ENCODE measurements at places on chromosomes 3 and 15. TPM values are rescaled to one million over a fixed set of nuclear protein-coding genes. Genes with fewer than 3 reads are reported as not detected.

- no peak overlapping the region for H3K4me3 ChIP-seq
- no peak overlapping the region for H3K27ac ChIP-seq
Observed at GRCh38 chr15:82146990-82147461, 101.2 kb upstream of the MEX3B start.

Gene AAGAB
- 15.6 TPM for total RNA-seq

Gene SPINK8
- not detected for total RNA-seq

DNA sequence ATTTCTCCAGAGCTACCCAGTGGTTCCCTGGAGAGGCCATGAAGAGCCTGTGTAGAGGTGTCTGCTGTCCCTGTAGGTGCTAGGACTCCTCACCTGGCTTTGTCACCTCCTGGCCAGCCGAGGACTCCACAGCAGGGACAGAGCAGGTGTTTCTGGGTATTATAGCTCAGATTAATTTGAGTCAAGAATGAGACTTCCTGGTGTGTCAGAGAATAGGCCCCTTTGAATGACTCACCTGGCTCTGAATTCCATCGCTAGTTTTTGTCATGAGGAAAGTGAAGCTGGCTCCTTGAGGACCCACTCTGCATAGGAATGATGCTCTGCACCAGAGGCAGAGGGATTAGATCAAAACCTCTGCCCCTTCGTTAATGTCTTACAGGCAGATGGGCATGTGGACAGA is 167.5 kb upstream of the TOPAZ1 start:
- H3K36me3 ChIP-seq = no peaks in the 10 kb centered on the region
- H3K4me1 ChIP-seq = no peaks in the 10 kb centered on the region
- no peak for DNase-seq
- no peak overlapping the region for H3K4me3 ChIP-seq
- no peaks in the 10 kb centered on the region for H3K27me3 ChIP-seq

Gene WHAMM
- 86.4 TPM for total RNA-seq

- DNase-seq = no peak
- H3K4me3 ChIP-seq = no peak overlapping the region
- peaks cover 9% of the 10 kb centered on the region for H3K4me1 ChIP-seq
- H3K36me3 ChIP-seq = no peaks in the 10 kb centered on the region
Observed at GRCh38 chr15:41877631-41878354, 16.1 kb downstream of the SPTBN5 start.

GRCh38 chr3:11370191-11370590 is 98.0 kb downstream of the ATG7 start:
- H3K27ac ChIP-seq = no peak overlapping the region
- DNase-seq = no peak
- no peaks in the 10 kb centered on the region for H3K27me3 ChIP-seq

Gene XCR1
- total RNA-seq = 0.20 TPM

- H3K27ac ChIP-seq = no peak overlapping the region
- H3K4me1 ChIP-seq = no peaks in the 10 kb centered on the region
- no peaks in the 10 kb centered on the region for H3K36me3 ChIP-seq
- DNase-seq = no peak
Observed at GRCh38 chr3:40741729-40742128, 217.0 kb downstream of the ZNF621 start.

DNA sequence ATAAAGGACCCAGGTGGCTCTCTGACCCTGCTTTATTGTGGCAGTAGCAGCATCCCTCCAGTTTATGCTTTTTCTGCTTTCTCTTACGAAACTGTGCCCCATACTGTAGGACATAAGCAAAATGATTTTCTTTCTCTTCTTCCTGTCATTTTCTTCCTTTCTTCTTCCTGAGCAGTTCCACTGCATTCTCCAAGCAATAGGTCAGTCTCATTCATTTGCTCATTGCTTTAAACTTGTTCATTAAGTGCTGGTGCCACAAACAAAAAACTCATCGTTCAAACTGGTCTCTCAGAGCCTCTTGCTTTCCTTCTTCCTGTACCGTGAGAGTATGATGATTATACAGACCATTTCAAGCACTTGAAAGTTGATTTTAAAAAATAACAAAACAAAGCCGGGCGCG is 66.8 kb downstream of the PDE8A start:
- H3K36me3 ChIP-seq = no peaks in the 10 kb centered on the region
- H3K27ac ChIP-seq = no peak overlapping the region
- H3K4me3 ChIP-seq = no peak overlapping the region

Gene ALG3
- total RNA-seq = 13.5 TPM

DNA sequence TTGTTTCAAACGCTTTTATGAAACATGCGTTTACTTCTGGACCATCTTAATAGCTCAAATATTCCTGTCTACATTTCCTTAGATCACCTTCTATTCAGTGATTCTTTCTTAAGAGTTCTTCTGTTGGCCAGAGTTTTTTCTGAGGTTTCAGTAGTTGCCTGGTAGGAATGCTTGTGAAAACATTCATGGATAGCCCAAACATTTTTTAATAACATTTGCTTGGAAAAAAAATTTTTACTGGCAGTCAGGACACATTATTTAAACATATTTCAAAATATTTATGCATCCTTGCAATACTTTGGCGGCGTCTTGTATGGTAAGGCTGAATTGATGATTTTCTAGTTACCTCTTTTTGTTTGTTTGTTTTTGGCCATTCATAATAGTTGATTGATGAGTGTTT is 47.4 kb upstream of the ZBTB20 start:
- H3K27me3 ChIP-seq = no peaks in the 10 kb centered on the region
- no peaks in the 10 kb centered on the region for H3K36me3 ChIP-seq
- no peak overlapping the region for H3K27ac ChIP-seq
- H3K4me3 ChIP-seq = no peak overlapping the region

GRCh38 chr3:141557961-141558706 is 71.3 kb downstream of the RASA2 start:
- H3K4me1 ChIP-seq = peaks cover 6% of the 10 kb centered on the region
- DNase-seq = no peak
- H3K36me3 ChIP-seq = peaks cover 57% of the 10 kb centered on the region
- H3K4me3 ChIP-seq = no peak overlapping the region
- no peak overlapping the region for H3K27ac ChIP-seq
- no peaks in the 10 kb centered on the region for H3K27me3 ChIP-seq

- peaks cover 54% of the 10 kb centered on the region for H3K36me3 ChIP-seq
- H3K4me1 ChIP-seq = peaks cover 53% of the 10 kb centered on the region
- H3K27ac ChIP-seq = no peak overlapping the region
- DNase-seq = no peak
- H3K27me3 ChIP-seq = no peaks in the 10 kb centered on the region
- no peak overlapping the region for H3K4me3 ChIP-seq
Observed at GRCh38 chr15:90270502-90271150, 5.2 kb downstream of the NGRN start.

DNA sequence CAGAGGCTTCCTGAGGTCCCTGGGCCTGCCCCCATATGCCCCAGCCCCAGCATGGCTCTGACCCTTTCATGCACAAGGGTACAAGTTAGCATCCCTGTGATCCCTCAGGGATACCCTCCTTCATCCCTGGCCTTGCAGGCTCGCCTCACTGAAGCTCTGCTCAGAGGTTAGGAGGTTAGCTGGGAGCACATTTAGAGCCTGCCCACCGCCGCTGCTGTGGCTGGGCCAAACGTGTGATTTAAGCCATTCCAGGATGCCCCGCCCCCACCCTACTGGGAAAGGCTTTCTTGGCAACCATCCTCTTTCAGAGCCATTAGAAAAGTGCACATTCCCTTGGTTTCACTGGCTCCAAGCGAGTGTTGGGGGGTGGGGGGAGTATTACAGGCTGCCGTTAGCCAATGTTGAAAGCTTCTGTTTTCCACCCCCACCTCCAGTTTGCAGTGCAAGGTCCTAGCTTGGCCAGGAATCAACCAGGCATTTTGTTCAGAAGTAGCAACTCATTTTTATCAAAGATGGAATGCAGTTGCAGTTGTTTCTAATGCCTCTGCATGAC is 6.3 kb upstream of the HES1 start:
- DNase-seq = no peak
- H3K27me3 ChIP-seq = peaks cover 39% of the 10 kb centered on the region
- no peak overlapping the region for H3K27ac ChIP-seq

DNA sequence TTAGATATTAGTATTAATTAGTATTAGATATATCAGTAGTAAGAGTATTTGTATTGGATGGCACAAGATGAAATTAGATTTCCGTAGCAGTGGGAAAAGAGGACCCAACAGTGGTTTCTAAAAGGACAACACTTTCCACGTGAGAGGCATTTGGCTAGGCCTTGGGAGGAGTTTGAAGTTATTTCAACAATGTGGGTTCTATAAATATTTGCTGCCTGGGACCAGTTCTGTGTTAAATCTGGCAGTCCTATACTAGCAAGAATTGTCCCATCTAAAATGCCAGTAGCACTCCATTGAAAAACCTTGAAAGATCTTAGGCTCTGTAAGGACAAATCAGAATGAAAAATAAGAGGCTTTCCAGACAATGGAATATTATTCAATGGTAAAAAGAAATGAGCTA is 347.1 kb upstream of the DNAJC19 start:
- H3K27me3 ChIP-seq = no peaks in the 10 kb centered on the region
- H3K27ac ChIP-seq = no peak overlapping the region
- no peak for DNase-seq
- no peaks in the 10 kb centered on the region for H3K36me3 ChIP-seq

DNA sequence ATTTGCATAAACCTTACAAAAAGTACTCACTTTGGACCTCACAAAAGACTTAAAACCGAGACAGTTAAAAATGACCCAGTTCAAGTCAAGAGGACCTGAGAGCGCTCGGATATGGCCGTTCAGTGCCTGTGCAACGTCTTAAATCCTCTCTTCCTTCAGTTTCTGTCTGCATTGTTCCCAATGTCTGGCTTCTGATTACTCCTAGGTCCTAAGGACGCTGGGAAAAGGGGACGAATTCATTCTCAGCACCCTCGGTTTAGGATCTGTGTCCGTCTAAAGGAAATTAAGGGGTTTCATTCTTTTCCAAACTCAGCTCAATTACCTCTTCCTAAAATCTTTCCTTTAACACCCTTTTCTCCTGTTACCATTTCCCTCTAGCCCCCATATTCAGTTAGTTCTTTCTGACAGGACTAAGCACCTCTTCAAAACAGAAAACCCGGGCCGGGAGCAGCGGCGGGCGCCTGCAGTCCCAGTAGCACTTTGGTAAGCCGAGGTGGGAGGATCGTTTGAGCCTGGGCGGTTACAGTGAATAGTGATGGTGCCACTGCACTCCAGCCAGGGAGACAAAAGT is 970 bp downstream of the DPPA4 start:
- peaks cover 16% of the 10 kb centered on the region for H3K27me3 ChIP-seq
- no peak overlapping the region for H3K27ac ChIP-seq
- peak; percentile 7 for DNase-seq
- no peaks in the 10 kb centered on the region for H3K36me3 ChIP-seq
- peak overlapping the region; percentile 24 for H3K4me3 ChIP-seq
- H3K4me1 ChIP-seq = no peaks in the 10 kb centered on the region

Gene CCDC39
- not detected for total RNA-seq

Gene INKA1
- 0.85 TPM for total RNA-seq

DNA sequence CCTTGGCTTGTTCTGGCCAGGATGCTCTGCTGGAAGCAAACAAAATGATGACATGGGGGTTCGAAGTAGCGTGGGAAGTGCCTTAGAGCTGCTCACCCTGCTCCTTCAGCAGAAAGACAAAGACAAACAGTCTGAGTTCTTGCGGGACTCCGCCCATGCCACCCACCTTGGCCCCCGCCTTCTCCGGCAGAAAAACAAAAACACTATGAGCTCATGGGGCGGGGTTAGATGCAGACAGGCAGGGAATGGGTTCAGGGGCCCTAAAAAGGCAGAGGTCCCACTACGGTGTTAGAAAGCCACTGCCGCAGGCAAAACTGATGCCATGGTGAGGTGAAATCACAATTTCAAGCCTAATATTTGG is 9.7 kb upstream of the NCKIPSD start:
- H3K36me3 ChIP-seq = peaks cover 72% of the 10 kb centered on the region
- no peak overlapping the region for H3K4me3 ChIP-seq
- H3K27me3 ChIP-seq = no peaks in the 10 kb centered on the region

GRCh38 chr3:18420555-18420954 is 4.6 kb downstream of the SATB1 start:
- DNase-seq = no peak
- peak overlapping the region; percentile 2 for H3K4me3 ChIP-seq
- peaks cover 43% of the 10 kb centered on the region for H3K36me3 ChIP-seq

Gene GJD2
- not detected for total RNA-seq

GRCh38 chr3:31911643-31912042 is 69.4 kb downstream of the OSBPL10 start:
- H3K4me1 ChIP-seq = no peaks in the 10 kb centered on the region
- DNase-seq = no peak
- no peak overlapping the region for H3K27ac ChIP-seq
- no peaks in the 10 kb centered on the region for H3K36me3 ChIP-seq
- no peaks in the 10 kb centered on the region for H3K27me3 ChIP-seq

DNA sequence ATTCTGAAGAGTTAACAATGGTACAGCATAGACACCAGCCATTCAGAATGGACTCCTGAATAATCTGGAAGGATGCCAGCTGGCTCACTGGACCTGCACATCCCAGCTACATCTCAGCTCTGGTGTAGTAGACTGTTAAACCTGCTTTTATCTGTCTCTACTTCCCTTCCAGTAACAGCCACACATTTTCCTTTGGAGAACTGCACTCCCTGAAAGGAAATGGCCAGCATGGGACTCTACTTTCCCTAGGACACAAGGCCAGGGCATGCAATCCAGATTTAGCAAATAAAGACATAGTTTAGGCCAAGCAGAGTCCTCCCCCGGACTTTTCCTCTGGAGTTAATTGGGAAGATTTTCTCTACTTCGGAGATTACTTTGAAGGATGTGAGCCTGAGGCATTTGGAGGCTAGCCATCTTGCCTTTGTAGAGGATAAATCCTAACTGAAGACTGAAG is 82.7 kb upstream of the TCF12 start:
- H3K27ac ChIP-seq = no peak overlapping the region
- DNase-seq = no peak
- H3K4me3 ChIP-seq = no peak overlapping the region
- no peaks in the 10 kb centered on the region for H3K27me3 ChIP-seq

GRCh38 chr3:194135516-194135805 is 487 bp upstream of the HES1 start:
- H3K36me3 ChIP-seq = no peaks in the 10 kb centered on the region
- H3K4me3 ChIP-seq = peak overlapping the region; percentile 47
- no peak overlapping the region for H3K27ac ChIP-seq
- peaks cover 58% of the 10 kb centered on the region for H3K27me3 ChIP-seq

Gene FAM3D
- total RNA-seq = not detected

GRCh38 chr15:42332331-42332730 is 27.0 kb upstream of the CAPN3 start:
- peaks cover 9% of the 10 kb centered on the region for H3K36me3 ChIP-seq
- H3K27me3 ChIP-seq = no peaks in the 10 kb centered on the region
- H3K27ac ChIP-seq = no peak overlapping the region
- no peaks in the 10 kb centered on the region for H3K4me1 ChIP-seq

Gene RLBP1
- not detected for total RNA-seq

DNA sequence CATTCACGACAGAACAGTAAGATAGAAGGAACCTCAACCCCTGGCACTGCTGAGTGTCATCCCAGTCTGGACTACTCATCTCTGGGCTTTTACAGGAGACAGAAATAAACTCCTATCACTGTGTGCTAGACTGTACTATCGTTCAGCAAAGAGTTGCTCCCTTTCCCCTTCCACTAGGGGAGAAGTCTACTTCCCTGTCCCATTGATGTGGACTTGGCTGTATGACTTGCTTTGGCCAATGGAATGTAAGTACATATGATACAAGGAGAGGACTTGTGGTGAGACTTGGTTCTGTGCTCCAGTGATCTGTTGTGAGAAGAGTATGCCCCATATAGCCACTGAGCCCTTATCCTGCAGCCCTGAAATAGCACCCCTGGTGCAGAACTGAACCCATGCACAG is 5.3 kb upstream of the KIF7 start:
- H3K36me3 ChIP-seq = no peaks in the 10 kb centered on the region
- H3K4me1 ChIP-seq = no peaks in the 10 kb centered on the region
- peaks cover 18% of the 10 kb centered on the region for H3K27me3 ChIP-seq
- DNase-seq = no peak

Data from CD4-positive, alpha-beta T cell (primary cell).